ENCODE measurements at places on chromosomes 7 and 10. TPM values are rescaled to one million over a fixed set of nuclear protein-coding genes. Genes with fewer than 3 reads are reported as not detected.

DNA sequence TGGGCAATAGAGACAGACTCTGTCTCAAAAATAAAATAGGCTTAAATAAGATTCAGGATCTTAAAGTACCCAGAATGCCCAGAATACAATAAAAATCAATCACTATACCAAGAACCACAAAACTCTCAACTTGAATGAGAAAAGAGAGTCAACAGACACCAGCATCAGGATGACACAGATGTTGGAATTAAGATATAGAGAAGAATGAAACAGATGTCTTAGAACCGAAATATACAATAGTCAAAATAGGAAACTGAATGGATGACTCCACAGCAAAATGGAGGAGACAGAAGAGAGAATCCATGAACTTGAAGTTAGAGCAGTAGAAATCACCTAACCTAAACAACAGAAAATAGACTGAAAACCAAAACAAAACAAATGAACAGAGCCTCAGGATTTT is 29.6 kb downstream of the POR start:
- DNase-seq = no peak

DNA sequence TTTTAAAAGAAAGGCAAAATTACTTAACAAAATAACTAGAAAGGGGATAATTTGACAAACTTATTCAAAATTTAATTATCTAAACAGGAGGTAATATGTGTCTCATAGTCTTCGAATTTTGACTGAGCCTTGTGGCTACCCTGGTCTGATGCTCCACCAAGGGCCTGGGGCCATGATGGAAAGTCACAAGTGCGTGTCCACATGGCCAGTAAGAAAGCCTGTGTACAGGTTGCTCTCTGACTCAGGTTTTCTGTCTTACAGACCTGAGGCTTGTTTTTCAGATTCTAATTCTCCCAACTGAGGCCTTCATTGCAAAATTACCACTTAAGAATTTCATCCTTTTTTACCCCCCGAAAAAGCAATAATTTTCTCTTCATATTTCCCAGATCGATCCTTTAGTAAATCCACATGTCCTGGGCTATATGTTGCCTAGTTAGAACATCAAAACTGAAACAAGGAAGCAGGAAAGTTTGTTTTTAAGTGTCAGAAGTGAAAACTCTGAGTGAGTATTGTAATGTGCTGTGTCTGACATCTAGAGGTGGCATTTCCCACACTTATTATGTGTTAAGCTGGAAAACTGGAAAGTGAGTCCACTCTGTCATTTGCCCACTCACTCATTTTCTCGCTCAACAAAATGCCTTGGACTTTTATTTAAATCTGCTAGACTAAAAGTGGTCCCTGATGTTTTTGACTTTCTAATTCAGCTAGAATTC is 10.0 kb downstream of the CYP3A43 start:
- DNase-seq = no peak

DNA sequence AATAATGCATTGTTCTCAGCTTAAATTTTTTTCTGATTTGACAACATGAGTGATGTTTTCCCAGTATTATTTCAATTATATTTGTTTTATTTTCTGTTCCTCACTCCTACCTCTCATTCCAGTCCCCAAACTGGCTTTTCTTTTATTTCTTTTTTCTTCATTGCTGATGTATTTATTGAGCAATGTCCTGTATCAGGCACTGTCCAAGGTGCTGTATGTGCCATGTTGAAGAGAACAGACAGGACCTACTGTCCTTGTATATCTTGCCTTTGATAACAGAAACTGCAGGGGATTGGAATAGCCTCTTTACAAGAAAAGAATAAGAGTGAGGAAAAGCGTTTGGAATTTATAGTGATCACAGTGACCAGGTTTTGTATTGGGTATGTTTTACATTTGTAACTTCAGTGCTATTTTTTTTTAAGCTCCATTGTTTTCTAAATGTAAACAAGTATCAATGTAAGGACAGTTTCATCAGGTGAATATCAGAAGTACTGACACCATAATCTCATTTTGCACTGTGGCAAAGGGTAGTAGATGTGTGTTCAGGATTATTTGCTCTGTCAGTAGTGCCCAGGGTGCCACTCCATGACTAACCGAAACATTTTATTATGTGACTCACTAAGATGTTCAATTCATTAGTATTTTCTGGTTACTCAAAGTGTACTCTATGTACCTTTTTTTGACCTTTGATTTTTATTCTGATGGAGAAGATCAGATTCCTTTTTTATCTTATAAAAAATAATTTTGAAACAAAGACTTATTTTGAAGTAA is 15.6 kb upstream of the CLDN12 start:
- DNase-seq = no peak

DNA sequence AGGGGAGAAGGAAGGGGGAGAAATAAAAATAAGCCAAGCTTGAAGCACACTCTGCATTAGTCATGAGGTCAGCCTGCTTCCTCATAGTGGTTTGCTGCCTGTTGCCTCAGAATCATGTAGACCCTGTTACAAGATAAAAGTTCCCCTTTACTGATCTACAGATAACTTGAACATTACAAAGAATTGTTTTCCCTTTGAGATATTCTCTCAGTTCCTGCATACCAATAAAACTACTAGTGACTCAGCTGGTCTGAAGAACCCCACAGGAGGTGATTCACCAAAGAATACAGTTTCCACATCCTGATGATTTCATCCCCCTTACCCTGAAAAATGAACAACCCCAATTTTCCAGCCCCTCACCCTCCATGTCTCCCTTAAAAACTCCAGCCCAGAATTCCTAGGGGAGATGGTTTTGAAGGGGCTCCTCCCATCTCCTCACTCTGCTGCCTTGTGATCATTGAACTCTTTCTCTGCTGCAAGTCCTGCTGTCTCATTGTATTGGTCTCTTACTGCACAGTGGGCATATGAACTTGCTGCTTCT is 31.5 kb upstream of the NRP1 start:
- DNase-seq = no peak

DNA sequence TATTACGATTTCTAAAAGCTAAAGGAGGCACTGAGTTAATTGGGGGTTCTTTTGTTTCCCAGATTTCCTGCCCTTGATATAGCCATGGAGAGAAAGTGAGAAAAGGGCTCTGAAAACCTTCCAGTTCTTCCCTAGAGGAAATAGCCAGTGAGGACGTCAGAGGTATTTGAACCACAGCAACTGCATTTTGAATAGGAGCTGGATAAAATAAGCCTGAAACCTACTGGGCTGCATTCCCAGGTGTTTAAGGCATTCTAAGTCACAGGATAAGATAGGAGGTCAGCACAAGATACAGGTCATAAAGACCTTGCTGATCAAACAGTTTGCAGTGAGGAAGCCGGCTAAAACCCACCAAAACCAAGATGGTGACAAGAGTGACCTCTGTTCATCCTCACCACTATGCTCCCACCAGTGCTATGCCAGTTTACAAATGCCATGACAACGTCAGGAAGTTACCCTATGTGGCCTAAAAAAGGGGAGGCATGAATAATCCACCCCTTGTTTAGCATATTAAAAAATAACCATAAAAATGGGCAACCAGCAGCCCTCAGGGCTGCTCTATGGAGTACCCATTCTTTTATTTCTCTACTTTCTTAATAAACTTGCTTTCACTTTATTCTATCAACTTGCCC is 85.1 kb upstream of the FRMD4A start:
- DNase-seq = no peak

The SLC35G1 gene
- 7.3 TPM for total RNA-seq

GRCh38 chr10:4154191-4154715 is 369.2 kb upstream of the KLF6 start:
- DNase-seq = no peak

DNA sequence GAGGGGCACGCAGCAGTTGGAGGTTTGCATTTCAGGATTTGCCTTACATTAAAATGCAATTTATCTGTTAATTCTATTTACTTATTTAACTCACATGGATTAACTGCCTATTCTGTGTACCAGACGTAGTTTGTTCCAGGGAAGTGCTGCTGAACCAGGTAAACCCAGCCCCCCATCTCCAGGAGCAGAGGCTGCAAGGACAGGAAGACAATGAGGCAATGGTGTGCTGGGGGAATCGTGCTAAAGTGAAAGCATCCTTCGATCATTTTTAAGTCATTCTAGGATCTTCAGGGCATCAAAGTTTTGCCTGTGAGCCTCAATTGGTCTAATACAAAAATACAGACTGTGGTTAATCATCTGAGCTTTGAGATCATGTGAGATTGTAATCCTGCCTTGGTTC is 166.4 kb downstream of the DNAJB6 start:
- no peak for DNase-seq

DNA sequence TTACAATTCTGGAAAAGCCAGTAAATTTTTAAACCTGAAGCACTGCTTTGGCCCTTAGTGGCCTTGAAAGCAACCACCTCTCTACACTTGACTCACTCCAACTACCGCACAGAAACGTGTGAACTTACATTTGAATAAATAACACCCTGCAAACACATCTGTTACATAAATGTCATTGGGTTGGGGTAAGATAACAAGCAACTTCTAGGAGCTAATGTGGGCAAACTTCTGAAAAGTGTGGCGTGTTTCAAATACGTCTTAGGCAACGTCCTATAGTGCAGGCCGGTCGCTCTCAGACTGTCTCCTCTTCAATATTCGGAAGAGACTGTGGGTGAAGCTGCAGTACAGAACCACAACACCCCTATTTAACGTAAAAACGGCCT is 474 bp downstream of the ORC5 start:
- peak; percentile 8 for DNase-seq

The SYT15B gene
- 0.21 TPM for total RNA-seq

DNA sequence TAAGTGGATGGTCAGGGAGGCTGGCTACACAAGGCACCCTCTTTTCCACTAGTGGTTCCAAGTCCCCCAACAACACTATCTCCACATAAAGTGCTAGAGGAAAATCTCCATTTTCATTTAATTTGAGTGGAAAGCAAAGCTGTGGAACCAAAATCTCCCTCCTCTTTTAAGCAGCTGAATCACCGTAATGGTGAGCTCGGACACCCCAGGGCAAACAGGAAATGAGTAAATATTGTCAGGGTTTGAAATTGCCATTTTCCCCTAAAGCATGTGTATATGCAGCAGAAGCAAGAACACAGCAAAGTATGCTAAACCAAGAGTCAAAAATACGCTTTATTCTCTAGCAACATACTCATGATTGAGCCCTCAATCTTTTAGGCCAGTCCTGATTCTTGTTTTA is 143.7 kb downstream of the GPAM start:
- no peak for DNase-seq

GRCh38 chr7:143512488-143513340 is 35.0 kb downstream of the TAS2R41 start:
- DNase-seq = no peak

DNA sequence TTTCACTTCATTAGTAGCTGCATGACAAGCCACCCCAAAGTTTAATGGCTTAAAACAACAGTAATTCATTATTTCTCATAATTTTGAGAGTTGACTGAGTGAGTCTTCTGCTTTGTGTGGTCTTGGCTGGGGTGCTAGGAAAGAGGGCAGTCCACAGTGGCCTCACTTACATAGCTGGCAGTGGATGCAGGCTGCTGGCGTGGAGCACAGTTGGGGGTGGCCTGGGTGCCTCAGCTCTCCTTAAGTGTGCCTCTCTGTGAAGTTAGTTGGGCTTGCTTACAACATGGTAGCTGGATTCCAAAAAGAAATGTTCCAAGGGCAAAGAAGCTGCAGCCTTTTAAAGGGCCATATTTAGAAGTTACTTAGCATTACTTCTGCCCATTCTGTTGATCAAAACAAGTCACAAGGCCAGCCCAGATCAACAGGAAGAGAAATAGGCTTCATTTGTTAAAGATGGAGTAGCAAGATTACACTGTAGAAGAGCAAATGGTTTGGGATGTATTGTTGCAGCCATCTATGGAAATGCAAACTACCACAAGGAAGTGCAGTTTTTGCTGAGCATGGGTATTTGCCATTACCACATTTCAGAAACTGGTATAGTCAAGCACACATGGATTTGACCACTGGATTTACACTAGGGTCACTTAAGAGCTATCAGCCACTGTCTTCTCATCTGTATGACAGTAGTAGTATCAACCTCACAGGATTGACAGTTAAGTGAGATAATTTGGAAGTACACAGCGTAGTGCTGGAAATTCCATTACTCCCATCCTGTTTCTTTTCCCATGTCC is 33.6 kb downstream of the ZEB1 start:
- no peak for DNase-seq

The TDRD1 gene
- 0.67 TPM for total RNA-seq

GRCh38 chr7:5284304-5285281 is 1.9 kb downstream of the SLC29A4 start:
- DNase-seq = peak; percentile 81

Measured in thyroid gland (tissue), 4 donors.